ENCODE measurements at places on chromosomes 1 and 21.
A peak's percentile ranks its signal among the peaks of the same experiment; 100 is the strongest.

DNA sequence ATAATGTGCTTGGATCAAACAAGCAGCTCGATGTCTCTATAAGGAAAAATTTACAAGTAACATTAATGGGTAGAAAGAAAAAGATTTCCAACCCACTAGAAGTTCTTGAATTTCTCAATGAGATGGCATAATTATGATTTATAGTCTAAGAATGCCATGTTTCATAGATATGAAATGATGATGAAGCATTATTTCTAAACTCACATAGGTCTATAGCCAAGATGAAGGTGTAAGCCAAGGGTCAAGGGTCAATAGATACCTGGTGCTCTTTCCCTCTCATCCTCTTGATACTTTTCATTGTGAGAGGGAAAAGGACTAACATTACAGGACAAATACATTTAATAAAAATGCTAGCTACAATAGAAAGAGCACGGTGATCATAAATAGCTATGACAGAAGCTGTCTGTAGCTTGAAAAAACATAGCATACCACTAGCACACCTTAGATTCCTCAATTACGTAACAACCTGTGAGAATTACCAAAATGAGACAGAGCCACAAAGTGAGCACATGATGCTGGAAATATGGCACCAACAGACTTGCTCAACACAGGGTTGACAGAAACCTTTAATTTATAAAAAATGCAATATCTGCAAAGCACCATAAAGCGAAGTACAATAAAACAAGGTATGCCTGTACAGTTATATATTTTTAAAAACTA is 26.3 kb upstream of the F13B start:
- no peak for DNase-seq
- no peaks in the 10 kb centered on the region for H3K27me3 ChIP-seq
- H3K27ac ChIP-seq = no peak overlapping the region
- H3K4me3 ChIP-seq = no peak overlapping the region
- H3K4me1 ChIP-seq = no peaks in the 10 kb centered on the region
- H3K36me3 ChIP-seq = no peaks in the 10 kb centered on the region

DNA sequence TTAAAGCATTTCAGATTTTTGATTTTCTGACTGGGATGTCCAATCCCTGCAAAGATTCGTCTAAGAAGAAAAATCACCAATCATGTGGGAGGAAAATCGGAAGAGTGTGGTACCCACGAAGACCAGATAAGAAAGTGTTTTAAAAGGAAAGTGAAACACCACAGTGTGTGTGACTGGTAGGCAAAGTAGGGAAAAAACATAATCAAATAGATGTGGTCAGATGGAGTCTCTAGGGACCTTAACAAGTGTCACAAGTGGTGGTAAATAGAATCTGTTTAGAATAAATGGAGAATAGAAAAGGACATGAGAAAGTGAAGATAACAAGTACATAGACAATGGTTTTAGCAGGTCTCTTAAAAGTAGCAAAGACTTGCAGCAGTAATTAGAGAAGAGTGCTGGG is 154.6 kb downstream of the SLC30A10 start:
- no peak overlapping the region for H3K4me3 ChIP-seq
- H3K27ac ChIP-seq = no peak overlapping the region
- peaks cover 10% of the 10 kb centered on the region for H3K4me1 ChIP-seq
- DNase-seq = no peak

DNA sequence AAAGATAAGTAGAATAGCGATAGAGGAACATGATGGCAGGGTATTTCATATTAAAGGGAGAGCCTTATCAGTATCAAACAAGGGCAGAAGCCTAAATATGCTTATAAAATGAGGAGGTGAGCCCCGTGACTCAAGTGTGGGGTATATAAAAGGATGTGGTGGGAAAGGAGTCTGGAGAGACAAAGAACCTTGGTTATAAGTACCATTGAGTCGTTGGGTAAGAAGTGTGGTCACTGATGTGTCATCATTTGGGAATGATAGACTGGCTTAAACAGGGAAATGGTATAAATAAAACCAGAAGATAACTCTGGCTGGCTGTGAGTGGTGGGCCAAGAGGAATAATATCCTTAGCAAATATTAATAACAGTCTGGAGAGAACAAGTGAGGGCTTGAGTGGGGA is 10.9 kb upstream of the CD5L start:
- no peak overlapping the region for H3K27ac ChIP-seq
- no peaks in the 10 kb centered on the region for H3K27me3 ChIP-seq
- peaks cover 12% of the 10 kb centered on the region for H3K4me1 ChIP-seq
- peak; percentile 32 for DNase-seq

DNA sequence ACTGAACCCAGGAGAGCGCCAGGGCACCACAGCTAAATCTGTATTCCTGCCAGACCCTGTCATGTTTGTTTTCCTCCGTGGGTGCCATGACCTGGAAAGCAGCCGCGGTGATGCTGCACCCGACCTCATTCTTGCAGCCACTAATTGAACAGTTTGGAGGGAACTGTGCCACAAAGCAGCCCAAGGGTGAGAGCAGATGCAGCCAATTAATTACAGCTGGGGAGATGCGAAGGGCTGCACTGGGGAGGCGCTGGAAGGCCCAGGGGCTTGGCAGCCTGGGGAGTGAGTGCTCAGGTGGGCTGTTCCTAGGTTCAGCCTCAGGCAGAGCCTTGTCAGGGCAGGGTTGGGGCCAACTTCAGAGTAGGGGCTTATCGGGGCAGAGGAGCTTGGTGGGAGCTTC is 158.4 kb upstream of the CD34 start:
- H3K36me3 ChIP-seq = peaks cover 12% of the 10 kb centered on the region
- H3K4me3 ChIP-seq = no peak overlapping the region
- no peak for DNase-seq
- H3K27ac ChIP-seq = no peak overlapping the region
- no peaks in the 10 kb centered on the region for H3K27me3 ChIP-seq

DNA sequence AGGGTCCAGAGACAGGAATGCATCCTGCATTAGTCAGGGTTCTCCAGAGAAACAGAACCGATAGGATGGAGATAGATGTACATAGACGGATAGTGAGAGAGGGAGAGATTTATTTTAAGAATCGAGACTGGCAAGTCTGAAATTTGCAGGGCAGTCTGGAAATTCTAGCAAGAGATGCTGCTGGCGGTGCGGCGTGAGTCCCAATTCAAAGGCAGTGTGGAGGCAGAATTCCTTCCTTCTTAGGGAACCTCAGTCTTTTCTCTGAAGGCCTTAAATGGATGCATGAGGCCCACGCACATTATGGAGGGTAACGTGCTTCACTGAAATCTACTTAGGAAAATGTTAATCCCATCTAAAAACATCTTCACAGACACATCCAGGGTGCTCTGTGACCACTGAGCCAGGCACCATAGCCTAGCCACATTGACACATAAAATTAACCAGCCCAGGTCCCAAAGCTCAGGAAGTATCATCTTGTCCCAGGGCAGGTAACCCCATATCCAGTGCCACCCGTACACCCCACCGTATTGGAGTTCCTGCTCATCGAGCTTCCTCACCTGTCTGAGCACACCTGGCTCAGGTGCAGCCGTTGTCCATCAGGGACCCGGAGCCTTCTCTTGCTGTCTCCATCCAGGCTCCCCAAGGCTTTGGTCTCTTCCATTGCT is 9.7 kb upstream of the PKNOX1 start:
- H3K27me3 ChIP-seq = no peaks in the 10 kb centered on the region
- H3K4me3 ChIP-seq = no peak overlapping the region
- no peak for DNase-seq
- H3K36me3 ChIP-seq = no peaks in the 10 kb centered on the region
